ENCODE measurements at places on chromosomes 5 and 9. TPM values are rescaled to one million over a fixed set of nuclear protein-coding genes. Genes with fewer than 3 reads are reported as not detected.

Gene ARID3C
- 0.49 TPM for total RNA-seq

Gene GPR151
- not detected for total RNA-seq

Gene PKD2L2
- total RNA-seq, result not detected

Gene SPATA6L
- 0.32 TPM for total RNA-seq

Gene FAF2
- 40.9 TPM for total RNA-seq

Gene SPINK1
- not detected for total RNA-seq

Gene PLGRKT
- 41.4 TPM for total RNA-seq

Gene SHOC1
- total RNA-seq, result not detected

Gene KLHL9
- 16.6 TPM for total RNA-seq

Gene SLIT3
- not detected for total RNA-seq

Gene SLC36A2
- not detected for total RNA-seq

Gene PPP2CA
- 137 TPM for total RNA-seq

Gene ZFP2
- total RNA-seq, result 0.24 TPM

Gene PCDHGA6
- 0.80 TPM for total RNA-seq

Gene LCN12
- 3.2 TPM for total RNA-seq

Gene CEL
- 1.8 TPM for total RNA-seq

Gene OR13F1
- not detected for total RNA-seq
